ENCODE measurements at places on chromosomes 1 and 21.
A peak's percentile ranks its signal among the peaks of the same experiment; 100 is the strongest.

- DNase-seq: peak; percentile 89
Observed at GRCh38 chr1:210293171-210293607, 35.5 kb upstream of the HHAT start.

- DNase-seq: no peak
Observed at GRCh38 chr1:228093050-228093906, 9.8 kb downstream of the C1orf35 start.

GRCh38 chr1:60036856-60037460 lies 36.6 kb downstream of the C1orf87 start:
- DNase-seq: peak; percentile 1

DNA sequence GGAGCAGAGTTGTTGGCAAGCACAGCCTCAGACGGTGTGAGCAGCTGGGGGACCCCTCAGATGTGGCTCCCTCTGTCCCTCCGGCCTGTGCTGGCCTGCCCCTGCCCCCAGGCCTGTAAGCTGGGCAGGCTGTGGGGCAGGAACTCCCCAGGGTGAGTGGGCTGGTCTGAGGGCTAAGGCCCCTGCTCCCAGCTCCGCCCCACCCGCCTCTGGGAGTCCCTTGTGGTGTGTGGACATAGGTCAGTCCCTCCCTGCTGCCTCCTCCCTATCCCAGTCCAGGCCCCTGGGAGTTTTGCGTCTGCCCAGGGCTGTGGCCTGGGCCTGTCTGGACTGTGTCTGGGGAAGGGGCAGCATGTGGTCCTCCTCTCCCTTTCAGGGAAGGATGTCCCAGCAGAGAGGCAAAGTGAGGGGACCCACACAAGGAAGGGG lies 3.6 kb upstream of the VWA1 start:
- DNase-seq: no peak

GRCh38 chr1:16061266-16061665 lies 12.2 kb downstream of the FAM131C start:
- DNase-seq: no peak

DNA sequence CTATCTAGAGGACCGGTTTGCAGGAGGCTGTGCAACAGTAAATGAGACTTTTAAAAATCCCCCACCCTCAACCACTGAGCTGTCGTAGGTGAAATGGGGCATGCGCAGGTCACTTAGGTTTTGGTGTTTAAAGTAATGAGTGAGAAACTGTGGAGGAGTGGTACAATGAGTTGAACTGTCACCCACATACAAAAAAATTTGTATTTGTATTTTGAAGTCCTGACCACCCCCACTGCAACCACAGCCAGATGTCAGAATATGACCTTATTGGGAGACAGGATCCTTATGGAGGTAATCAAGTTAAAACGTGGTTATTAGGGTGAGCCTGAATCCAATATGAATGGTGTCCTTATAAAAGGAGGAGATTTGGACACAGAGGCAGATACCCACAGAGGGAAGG lies 1.6 kb upstream of the IRF6 start:
- no peak for DNase-seq

DNA sequence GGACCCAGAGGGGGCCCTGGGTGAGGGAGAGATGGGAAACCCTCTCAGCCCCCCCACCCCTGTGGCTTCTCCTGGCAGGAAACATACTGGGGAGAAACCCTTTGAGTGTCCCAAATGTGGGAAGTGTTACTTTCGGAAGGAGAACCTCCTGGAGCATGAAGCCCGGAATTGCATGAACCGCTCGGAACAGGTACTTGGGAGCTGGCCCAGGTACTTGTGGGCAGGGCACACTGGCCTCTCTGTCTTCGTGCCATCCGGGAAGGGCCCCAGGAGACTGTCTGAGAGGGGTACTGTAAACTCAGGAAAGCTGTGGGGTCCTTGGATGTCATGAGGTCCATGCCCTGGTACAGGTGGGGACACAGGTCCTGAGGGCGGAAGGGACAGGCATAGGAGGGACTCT lies 6.0 kb downstream of the ZBTB48 start:
- DNase-seq: no peak

DNA sequence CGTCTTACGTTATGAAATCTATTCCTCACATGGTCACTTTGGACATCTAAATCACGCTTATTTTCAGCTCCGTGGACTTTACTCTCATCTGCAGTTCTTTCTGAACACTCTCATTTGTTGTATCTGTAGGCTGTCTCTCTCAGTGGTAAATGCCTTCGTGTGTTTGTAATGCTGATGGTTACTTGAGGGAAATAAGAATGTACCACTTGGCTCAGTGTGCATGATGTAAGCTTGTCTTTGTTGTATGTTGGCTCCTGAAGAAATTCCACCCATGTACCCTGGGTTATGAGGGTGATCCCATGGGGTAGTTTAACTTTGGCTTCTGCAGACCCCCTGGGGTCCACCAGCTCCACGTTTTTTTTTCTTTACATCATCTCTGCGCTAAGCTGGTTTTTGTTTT lies 378.4 kb downstream of the SETD4 start:
- DNase-seq: peak; percentile 28

- DNase-seq: no peak
Observed at GRCh38 chr1:26754086-26754874, 33.5 kb upstream of the PIGV start.

DNA sequence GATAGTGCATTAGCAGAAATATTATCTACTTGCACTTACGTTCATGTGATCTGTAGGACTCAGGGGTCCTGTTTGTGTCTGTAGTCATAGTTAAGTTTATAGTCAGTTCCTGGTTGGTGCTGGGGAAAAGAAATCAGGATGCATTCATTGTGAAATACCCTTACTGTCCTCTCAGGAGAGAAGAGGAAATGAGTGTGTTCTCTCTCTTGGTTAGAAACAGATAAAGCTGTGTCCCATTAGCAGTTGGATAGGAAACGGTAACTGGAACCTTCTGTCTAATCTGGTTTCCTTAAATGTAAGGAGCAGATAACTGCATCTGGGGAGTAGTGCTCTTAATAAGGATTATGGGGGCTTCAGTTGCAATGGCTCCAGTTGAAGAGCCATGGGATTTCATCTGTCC lies 8.9 kb downstream of the SDCCAG8 start:
- DNase-seq: peak; percentile 84

GRCh38 chr1:67840449-67840848 lies 7.2 kb upstream of the GNG12 start:
- peak; percentile 95 for DNase-seq

DNA sequence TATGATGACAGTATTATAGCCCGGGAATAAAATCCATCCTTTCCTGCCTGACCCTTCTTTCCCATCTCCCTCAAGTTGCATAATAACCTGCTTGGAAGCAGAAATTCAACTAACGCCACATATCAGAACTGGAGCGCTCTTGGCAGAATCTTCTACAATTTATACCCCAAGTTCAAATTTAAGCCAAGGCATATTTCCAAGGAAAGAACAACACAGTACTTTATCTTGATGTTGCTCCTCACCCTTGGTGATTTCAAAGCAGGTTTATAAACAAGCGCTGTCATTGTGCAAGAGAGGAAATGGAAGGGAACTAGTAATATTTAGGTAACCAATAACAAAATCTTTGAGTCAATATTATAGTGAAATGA lies 38.0 kb upstream of the PTGFRN start:
- DNase-seq: no peak

All from EH (cell line).